ENCODE measurements at places on chromosomes 13 and 19.

- no peak for DNase-seq
These were observed 55.0 kb downstream of the GPR12 start for GRCh38 chr13:26705536-26705935.

DNA sequence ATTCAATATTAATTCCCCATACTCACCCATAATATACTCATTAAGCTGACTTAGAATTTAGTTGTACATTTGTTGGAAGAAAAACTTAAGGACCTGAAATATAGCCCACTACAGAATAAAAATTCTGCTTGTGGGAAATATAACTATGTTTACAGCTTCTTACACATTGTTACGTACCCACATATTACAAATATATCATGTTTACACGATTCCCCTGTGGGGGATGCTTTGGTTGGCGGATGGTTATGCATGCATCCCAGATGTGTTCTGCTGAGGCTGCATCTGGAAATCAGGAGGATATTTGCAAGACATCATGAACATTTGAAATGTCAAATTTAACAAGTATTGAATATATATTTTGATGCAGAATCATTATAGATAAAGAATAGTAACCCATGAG lies 79.5 kb upstream of the KL start:
- DNase-seq, result no peak

- no peak for DNase-seq
These were observed 496.4 kb downstream of the FOXO1 start for GRCh38 chr13:40170091-40170490.

- no peak for DNase-seq
These were observed 184.8 kb downstream of the TEX29 start for GRCh38 chr13:111505175-111505777.

GRCh38 chr13:19597523-19597922 lies 35.9 kb upstream of the MPHOSPH8 start:
- no peak for DNase-seq

DNA sequence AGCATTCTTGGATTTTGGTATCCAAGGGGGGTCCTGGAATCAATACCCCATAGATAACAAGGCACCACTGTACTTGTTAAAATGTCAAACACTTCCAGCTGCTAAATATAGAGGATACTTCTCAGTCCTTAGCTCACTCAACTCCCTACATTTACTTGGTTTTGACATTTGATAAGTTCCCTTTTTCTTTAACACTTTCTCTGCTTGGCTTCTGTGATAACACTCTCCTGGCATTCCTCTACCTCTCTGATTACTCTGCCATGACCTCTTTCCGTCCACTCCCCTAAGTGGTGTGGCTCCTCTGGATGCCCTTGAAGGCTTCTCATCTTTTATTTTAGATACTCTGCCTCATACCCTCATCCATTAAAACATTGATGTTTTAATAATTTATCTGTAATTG lies 65.2 kb downstream of the MICU2 start:
- DNase-seq, result no peak

DNA sequence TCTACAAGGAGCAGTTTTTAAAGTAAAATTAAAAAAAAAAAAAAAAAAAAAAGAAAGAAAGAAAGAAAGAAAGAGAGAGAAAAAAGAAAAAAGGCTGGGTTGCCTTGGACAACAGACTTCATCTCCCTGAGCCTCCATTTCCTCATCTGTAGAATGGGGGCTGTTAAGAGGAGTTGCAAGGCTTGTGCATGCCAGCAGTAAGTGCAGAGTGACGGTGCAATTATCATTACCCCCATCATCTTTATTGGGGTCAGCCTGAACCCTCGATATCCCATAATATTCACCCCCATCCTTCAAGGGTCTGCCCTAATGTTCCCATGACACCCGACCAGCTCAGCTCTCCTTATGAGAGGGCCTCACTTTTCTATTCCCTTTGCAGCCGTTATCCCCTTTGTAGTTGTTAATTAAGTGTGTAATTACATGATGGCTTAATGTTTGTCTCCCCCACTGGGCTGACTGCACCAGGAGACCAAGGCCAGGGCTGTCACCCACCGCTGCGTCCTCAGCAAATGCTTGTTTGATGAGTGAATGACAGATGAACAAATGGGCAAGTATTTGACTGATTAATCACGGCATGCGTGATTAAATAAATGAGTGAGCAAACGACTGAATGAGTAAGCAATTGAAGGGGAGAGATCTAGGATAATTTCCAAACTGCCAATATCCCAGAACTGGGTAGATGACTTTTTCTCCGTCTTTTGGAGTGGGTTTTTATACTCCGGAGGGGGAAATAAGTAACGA lies 10.1 kb downstream of the FOSB start:
- DNase-seq, result no peak

DNA sequence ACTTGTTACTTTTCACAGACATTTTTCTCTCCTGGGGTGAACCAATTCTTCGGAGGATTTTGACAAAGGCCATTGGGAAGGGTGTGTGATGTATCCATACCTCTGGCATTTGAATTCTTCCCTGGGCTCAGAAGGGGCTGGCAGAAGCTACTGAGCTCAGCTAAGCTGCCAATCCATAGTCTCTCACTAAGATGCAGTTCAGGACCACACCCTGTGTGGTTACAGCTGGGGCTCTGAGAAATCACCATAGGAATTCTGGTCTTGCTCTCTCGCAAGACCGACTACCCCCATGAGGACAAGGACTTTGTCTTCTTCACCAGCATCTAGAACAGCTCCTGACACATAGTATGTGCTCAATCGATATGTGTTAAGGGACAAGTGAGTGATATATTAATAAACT lies 6.0 kb downstream of the C13orf42 start:
- no peak for DNase-seq

- no peak for DNase-seq
These were observed 94.6 kb downstream of the KL start for GRCh38 chr13:33110713-33111413.

- DNase-seq, result no peak
These were observed 5.0 kb downstream of the PPP1R37 start for GRCh38 chr19:45097776-45098520.

- DNase-seq, result no peak
These were observed 26.4 kb downstream of the CLEC4M start for GRCh38 chr19:7789447-7789846.

GRCh38 chr19:47002106-47002766 lies 17.4 kb upstream of the NPAS1 start:
- DNase-seq, result no peak

- no peak for DNase-seq
These were observed 68.2 kb downstream of the ITGBL1 start for GRCh38 chr13:101520672-101521071.

DNA sequence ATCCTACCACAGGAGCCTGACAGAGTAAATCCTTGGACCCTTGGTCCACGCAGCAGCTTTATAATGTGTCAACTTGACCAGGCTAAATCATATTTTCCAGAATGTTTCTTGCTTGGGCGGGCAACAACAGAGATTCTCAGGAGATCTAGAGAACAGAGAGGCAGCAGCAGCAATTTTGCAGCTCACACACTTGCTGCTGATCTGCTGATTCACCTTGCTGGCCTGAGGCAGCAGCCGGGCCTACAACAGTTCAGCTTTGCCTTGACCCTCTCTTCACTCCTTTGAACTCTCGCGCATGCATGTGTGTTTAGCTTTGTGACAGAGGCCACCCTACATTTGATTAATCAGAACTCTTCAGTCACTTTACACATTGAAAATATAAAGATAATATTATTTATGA lies 159.3 kb downstream of the UGGT2 start:
- no peak for DNase-seq

GRCh38 chr13:51559946-51560735 lies 24.1 kb upstream of the WDFY2 start:
- no peak for DNase-seq

- no peak for DNase-seq
These were observed 8.9 kb downstream of the RASL11A start for GRCh38 chr13:27279506-27279905.

DNA sequence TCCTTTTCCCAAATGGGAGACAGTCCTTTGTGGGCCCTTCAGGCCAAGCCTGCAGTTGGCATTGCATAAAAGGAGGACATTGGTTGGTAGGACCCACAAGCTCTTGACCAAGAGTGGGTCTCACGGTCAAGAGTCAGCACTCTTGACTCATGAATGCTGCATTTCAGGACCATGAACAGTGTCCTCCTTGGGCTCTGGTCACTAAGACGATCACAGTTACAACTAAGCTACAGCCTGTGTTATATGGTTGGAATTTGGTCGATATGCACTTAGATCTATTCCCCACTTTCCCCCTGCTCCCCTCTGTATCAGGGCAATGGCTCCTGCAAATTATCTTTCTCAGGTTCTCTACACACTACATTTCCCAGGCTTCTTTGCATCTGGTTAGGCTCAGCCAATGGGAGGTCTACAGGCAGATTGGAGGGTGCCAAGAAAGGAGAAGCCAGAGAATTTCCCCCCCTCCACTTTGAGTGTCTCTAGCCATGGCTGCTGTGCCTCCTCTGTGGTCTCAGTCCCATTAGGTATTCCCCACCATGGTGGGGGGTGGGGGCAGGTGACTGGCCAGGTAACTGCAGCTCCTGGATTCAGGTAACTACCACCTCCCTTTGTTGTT lies 3.1 kb upstream of the OLFM2 start:
- DNase-seq, result no peak

DNA sequence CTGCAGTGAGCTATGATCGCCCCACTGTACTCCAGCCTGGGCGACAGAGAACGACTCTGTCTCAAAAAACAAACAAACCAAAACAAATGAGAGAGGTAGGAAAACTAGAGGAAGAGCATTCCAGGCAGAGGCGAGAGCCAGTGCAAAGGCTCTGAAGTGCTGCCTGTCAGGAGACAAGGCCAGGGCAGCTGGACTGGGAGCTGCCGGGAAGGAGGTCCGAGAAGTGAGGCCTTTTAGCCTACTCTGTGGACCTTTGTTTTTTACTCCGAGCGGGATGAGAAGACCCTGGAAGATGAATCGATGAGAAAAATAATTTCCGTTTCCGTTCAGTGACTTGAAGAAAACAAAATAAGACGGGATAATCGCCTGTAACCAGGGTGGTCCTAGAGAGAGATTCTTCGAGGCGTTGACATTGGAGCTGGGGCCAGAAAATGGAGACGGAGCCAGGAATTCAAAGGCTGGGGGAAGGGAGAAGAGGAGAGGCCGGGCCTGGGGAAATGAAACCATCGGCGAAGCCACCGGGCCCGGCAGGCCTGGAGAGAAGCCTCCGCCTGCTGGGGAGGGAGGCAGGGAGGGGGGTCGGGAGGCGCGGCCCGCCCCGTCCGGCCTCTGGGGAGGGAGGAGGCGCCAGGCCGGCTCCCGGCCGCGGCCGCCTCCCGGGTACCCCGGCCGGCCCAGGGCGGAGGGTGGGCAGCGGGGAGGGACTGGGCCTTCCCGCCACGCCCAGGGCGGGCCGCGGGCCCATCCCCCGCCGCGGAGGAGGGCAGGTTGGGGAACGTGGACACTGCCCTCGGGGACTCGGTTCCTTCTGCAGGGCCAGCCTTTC lies 7.8 kb upstream of the SERTAD1 start:
- peak; percentile 57 for DNase-seq

DNA sequence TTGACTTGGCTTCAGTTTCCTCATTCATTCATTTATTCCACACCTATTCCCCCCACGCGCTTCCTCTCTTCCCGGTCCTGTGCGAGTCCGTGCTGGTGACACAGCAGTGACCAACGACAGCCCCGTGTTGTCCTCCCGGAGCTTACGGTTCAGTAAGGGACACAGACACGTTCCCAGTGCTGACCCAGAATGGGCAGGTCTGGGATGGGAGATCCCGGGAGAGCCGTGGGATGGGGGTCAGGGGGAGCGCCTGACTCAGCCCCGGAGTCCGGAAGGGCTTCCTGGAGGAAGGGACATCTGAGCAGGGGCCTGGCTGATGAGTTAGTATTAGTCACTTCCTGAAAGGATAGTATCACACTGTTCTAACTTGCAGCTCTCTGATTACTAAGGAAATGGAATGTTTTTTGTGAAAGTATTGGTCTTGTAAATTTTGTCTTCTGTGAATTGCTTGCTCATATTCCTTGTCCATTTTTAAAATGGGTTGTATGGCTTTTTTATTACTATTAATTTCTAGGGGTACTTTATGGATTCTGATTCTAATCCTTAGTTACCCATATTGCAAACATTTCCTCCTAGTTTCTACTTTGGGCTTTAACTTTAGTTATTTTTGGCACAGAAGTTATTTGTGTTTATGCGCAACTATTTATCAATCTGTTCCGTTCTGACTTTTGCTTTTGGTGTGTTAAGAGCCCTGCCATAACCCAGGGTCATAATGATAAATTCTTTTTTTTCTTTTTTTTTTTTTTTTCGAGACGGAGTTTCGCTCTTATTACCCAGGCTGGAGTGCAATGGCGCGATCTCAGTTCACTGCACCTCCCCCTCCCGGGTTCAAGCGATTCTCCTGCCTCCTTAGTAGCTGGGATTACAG lies 708 bp upstream of the ERCC1 start:
- peak; percentile 64 for DNase-seq

DNA sequence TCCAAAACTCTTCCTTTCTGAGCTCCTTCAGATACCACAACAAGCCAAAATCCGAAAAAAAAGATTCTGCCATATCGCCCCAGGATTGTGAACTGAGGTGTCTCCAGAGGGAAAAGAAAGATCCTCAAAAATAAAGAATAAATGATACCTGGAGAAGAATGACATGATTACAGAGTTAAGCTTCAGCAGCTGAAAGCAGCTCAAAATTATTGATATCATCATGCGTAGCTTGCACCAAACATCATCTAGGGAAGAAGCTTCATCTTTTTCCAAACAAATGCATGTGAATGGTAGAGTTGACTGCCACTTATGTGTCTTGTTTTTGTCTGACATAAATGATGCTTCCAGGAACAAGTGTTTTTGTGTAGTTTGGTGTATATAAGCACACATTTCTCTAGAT lies at the start of gene NLRP9:
Gene NLRP9 (minus strand): TSS at position 101 of the 400 bp plus-strand sequence. CDS start 28 bp downstream, at position 73.
- no peak for DNase-seq

DNA sequence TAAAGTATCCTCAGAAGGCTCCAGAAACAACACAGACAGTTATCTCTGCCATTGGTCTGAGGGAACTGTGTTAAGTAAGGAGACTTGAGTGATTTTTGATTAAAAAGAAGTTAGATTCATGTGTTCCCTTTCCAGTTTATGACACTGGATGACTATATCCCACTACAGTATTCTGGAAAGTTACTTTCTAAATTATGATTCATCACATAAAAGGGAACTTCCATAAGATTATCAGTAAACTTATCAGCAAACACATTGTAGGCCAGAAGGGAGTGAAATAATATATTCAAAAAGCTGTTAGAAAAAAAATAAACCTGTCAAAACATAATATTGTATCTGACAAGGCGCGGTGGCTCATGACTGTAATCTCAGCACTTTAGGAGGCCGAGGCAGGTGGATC lies 700.0 kb downstream of the SLITRK6 start:
- DNase-seq, result no peak

DNA sequence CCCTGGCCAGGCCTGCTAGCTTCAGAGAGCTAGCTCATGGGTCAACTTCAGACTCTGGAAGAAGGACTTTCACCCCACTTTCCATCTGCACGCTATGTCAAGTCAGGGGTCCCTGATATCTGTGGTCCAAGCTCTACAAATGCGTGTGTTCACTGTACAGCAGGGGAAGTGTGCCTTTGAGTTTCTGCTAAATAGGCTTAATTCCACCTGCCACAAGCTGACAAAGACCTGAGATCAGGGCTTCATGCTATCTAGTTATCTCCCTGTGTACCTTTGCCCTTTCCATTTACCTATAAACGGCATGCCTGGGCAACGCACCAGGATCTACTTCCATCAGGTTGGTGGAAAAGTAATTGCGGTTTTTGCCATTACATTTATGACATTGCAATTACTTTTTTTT lies 10.7 kb upstream of the SULT2A1 start:
- no peak for DNase-seq

GRCh38 chr13:20313896-20314295 lies 81.8 kb upstream of the GJB6 start:
- DNase-seq, result no peak

GRCh38 chr19:39070888-39071287 lies 13.3 kb upstream of the ACP7 start:
- no peak for DNase-seq

- DNase-seq, result no peak
These were observed 740 bp downstream of the ELAVL3 start for GRCh38 chr19:11479898-11480714.
